ENCODE measurements at places on chromosomes 7 and 10.

GRCh38 chr7:84822941-84823510 lies 363.8 kb downstream of the SEMA3D start:
- DNase-seq, result no peak

DNA sequence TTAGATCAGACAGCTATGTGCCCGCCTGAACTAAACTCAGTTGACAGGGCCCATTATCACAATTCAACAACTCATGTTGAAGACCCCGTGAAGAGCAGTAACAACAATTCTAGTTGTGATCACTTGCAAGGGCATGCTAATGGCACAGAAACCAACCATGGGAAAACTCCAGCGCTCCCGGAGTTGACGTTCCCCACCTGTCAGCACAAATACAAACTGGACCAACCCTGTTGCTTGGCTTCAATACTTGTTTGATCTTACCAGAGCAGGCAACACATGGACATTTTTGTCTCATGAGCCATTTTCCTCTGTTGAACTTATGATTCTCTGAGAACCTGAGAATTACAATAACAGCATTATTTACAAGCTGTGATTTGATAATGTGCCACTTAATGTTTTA lies 119.0 kb upstream of the LANCL2 start:
- no peak for DNase-seq

- no peak for DNase-seq
Measured at GRCh38 chr7:32357535-32358277, 132.5 kb downstream of the LSM5 start.

DNA sequence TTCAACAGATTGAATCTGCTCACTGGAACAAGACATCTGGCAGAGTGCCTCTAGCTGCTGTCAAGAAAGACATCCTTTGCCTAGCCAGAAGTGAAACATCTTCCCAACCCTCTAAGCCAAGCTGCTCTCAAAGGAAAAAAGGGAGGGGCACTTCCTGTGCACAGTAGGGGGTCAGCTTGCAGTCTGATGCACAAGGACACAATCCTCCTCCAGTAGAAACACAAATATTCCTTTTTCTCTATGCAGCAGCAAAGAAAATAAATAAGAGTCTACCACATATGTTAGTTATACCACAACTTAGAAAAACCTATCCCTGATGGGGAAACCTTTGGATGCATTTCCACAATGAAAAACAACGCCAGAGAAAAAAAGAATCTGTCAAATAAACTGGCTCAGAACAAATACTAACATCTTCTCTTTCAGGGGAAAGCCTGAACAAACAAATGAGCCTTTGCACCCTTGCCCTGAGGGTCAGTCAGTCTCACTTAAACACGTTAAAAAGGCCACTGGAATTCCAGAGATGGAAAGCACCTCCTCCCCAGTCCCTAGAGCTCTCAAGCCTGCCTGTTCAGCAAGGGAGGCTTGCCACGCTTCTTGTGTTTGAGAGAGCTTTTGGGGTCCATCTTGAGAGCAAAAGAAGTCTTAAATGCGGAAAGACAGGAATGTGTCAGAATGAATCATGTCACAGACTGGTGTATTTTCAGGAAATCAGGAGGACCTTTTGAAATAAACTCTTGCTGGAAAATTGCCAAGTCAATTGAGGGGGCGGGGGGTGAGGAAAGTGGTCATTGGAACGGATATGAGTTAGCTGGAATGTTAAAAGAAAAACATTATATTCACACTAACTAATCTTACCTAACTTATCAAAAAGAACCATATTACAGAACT lies 7.5 kb downstream of the LAMB1 start:
- DNase-seq, result no peak

DNA sequence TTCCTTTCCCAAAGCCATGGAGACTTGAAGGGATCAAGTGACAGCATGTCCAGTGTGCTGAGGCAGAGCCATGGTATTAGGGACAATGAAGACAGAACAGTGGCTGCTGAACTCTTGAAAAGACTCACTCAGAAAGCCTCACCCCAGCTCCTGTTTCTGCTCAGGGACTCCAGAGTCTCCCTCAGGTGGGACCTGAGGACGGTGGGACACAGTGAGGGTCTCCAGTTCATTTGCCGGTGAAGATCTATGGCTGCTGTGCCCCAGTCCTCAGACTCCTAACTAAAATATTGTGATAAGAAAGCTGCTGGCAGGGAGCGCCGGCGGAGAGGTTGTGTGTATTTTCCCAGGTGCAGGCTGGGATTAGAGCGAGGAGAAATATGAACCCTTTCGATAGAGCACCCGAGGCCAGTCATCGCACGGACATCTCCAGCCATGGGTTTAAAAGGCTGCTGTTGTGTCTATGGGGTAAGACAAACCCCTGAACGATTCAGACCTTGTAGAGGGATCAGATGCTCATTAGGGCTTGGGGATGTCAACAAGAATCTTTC lies 57.2 kb downstream of the C7orf25 start:
- DNase-seq, result no peak

- no peak for DNase-seq
Measured at GRCh38 chr7:116726713-116727431, 54.9 kb downstream of the MET start.

Data from dorsolateral prefrontal cortex (tissue), 122 donors.